NCI-H2081 treated with DMSO at 0.1 percent for 48 hours (cell line): ENCODE measurements at places on chromosomes 2 and 18.

- no peak for DNase-seq
Measured at GRCh38 chr2:241133436-241133820, 15.8 kb downstream of the PASK start.

DNA sequence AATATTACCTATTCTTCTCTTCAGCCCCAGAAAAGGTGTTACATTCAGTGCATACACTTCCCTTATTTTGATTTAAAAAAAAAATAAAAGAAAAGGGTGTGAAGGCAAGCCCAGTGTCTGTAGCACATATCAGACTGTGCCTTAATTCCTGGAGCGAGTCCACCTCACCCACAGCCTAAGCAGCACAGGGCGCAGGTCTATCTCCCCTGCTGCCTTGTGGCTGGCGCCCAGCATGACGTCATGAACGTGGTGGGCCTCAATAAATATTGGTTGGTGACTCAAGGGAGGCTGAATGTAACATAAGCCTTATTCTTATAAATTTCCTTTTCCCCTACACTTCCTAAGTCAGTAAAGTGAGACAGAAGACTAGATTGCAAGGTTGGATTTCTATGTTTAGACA, 26.4 kb downstream of the ST3GAL5 start:
- no peak for DNase-seq

- no peak for DNase-seq
Measured at GRCh38 chr2:64186699-64187605, 42.7 kb upstream of the PELI1 start.

DNA sequence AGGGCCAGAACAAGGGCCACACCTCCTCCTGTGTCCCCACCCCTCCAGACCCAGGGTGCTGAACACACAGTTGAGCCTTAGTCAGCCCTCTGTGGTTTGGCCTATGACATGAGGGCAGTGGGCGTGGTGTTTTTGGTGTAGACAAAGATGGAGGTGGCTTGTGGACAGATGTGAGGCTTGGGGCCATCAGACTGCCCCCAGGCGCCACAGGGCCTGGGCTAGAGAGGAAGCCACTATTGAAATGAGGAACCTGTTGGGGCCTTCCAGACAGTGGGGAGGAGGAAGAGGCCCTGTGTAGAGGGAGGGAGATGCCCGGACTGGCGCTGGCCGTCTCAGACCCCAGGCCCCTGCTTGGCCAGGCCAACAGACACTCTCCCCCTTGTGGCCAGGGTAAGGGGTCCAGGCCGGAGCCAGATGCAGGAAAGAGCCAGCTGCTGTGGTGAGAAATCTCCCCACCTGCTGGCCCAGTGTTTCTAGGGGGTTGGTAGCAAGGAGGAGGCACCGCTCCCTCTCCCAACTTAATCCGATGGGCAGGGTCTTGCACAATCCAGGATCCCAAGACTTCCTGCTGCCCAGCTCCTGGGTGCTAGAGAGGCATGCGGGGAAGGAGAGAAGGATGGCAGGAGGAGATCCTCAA, 53.8 kb downstream of the SMAD7 start:
- DNase-seq = no peak

DNA sequence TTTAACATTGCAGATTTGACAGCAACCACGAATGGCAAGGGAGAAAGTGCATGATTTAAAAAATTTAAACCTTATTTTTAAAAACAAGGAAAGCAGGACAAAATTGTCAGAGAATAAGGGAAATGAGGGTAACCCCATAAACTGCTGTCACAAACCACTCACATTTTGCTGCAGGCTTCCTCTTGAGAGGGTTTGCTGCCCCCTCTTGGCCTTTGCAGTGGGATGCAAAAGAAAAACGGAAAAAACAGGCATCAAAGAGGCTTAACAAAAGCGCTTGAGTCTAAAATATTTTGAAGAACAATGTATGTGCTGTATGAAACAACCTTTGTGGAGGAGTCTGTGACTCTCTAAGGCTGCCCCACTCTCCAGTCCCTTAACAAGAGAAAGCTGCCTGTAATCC, 91.6 kb downstream of the TMX3 start:
- DNase-seq = no peak

DNA sequence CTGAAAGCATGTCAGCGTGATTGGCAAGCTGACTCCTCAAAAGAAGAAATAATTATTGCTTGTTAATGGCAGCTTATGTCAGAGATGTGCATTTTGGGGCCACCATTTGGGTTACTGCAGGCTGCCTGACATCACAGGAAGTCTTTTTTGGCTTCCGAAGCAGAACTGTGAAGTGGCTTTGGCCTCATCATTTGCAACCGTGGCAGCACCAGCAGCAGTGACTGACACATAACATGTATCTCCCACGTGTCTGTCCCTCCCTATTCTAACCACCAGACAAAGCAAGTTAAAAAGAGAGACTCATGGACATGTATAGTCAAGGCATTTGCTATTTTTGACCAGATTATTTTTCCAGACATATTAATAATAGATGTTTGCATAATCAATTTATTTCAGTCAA, 488.7 kb upstream of the ACVR2A start:
- DNase-seq = no peak

DNA sequence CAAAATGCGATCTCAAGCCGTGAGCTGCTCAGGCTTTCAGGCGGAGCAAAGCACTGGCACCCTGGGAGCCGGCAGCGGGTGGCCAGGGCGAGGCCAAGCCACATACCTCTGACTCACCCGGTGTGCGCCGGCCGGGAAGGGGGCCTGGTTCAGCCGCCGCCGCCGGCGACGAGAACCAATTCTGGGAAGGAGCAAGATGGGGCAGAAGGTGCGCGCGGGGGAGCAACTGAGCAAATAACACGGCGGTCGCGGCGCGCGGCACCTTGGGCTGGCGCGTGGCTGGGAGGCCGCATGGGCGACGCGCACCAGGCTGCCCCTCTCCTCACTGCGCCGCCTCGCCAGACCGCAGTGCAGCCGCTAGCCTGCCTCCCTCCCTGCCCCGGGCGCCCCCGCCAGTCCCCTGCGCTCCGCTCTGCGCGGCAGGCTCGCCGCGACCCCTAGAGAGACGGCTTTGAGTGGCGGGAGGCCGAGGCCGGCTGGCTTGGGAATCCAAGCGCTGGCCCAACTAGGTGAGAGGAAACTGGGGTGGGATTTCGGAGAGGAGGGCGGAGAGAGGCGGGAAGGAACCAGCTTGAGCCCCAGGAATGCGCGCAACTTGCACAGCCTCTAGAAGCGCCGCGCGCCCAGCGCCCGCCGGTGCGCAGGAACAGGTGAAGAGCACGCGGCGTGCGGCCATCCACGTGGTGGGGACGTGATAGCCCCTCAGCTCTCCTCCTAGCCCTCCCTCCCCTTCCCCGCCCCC, 3.2 kb downstream of the NRP2 start:
- no peak for DNase-seq

GRCh38 chr2:85009019-85009618, 38.2 kb downstream of the KCMF1 start:
- no peak for DNase-seq
